LoVo (cell line): ENCODE measurements at places on chromosomes 1 and 21.
A peak's percentile ranks its signal among the peaks of the same experiment; 100 is the strongest.

DNA sequence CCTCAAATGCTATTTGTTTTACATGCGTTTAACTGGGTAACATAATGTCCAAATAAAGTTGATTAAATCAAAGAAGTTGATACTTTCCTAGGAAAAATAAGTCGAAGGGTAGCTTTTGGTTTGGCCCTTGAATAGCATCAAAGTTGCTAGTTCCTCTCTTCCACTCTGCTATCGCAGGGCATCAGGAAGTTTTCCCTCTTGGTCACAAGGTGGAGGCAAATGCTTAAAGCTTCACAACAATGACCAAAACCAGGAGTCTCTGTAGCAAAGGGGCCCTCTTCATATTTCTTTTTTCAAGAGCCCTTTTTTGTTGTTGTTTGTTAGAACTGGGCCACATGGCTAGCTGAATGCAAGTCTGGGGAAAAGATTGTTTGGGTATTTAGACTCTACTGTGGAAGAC lies 668.4 kb downstream of the KCNT2 start:
- no peak for DNase-seq

GRCh38 chr1:8392522-8392921 lies 74.6 kb downstream of the SLC45A1 start:
- DNase-seq = no peak

DNA sequence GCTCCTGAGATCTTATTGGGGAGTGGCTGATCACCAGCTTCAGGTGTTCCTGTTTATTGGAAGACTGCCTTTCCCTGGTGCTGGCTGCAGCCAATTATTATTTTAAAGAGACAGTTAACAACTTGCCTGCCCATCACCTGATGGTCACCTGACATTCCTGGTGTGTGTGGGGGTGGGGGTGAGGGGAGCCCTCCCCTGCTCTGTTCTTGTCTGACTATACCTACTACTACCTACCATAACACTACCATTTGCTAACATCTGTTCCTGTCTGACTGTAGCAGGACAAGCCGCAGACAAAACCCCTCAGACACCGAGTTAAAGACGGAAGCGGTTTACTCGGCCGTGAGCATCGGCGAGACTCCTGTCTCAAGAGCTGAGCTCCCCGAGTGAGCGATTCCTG lies 54.9 kb upstream of the NBPF3 start:
- no peak for DNase-seq

DNA sequence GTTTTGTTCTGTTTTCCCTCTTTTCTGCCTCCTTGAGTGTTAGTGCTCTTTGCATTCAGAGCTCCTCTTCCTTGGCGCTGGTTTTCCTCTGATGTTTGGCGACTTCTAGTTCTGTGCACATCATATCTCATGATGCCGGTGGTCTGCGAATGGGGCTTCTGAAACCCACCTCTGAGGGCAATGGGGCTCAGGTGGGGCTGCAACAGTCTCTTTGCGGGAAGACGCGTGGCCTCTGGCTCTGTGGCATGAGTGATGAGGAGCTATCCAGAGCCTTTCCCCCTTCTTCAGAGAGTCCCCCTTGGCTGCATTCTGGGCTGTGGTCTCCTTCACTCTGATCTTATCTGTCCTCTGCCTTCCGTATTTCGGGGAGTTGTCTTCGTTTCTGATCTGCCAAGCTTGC lies 39.0 kb downstream of the TNFRSF8 start:
- no peak for DNase-seq

GRCh38 chr1:94247138-94248094 lies 10.0 kb upstream of the ARHGAP29 start:
- DNase-seq = peak; percentile 89

DNA sequence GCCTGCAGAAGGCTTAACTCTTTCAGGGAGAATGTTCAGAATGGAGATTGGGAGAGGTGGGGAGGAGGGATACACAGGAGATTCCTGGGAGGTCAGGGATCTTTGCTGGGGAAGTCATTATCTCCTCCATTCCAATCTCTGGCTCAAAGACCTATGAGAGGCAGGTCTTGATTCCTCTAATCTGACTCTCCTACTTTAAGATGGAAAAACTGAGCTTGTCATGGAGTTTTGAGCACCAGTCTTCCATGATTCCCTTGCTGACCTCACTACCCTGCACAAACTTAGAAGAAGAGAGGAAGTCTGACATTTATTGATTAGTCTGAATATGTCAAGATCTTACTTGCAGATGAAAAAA lies 41.5 kb upstream of the SYNC start:
- DNase-seq = no peak

DNA sequence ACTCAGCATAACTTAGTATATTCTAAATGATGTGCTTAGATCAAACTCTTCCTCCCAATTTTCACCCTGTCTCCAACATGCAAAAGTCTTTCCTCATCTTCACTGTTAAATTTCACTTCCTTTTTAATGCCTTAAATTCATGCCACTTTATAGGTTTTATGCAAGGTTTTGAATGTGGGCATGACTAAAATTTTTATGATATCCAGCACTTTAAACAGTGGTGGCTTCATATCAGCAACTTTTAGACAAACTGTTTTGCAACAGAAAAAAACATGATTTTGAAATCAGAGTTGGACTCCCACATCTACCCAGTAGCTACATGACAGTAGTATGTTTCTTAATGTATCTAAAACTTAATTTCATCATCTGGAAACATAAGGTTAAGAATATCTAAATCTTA lies 84.7 kb upstream of the ZP4 start:
- DNase-seq = no peak

DNA sequence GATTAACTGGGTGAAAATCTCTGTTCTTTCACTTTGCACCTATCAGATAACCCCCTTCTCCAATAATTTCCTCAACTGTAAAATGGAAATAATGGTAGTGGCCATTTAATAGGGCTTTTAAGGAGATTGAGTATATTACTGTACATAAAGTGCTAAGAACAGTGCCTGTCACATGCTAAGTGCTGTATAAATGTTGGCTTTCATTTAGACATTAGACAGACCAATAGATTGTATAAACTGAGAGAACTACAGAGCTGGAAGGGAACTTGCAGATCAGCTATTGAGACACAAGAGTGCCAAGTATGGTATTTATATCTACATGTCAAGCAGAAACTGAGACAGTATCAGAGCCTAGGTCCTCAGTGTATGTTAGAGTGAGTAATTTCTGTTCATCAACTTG lies 934.7 kb downstream of the PLA2G4A start:
- no peak for DNase-seq

DNA sequence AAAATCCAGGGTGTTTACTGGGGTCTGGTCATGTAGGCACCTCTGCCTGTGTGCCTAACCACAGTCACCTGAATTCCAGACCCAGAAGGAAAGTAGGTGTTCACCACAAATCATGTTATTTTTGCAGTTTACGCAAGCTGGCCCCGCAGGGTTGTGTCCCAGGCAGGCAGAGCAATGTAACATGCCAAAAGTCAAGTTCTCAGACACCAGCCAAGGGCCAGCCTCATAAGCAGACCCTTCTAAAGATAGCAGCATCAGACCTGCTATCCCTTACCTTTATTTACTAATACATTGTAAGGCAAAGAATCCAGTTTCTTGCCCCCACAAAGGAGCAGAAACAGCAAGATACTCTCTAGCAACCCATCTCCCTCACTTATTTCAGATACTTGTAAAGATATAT lies 83.0 kb downstream of the GPR161 start:
- DNase-seq = no peak

GRCh38 chr1:85274969-85275453 lies 1.4 kb downstream of the BCL10 start:
- DNase-seq = peak; percentile 81

DNA sequence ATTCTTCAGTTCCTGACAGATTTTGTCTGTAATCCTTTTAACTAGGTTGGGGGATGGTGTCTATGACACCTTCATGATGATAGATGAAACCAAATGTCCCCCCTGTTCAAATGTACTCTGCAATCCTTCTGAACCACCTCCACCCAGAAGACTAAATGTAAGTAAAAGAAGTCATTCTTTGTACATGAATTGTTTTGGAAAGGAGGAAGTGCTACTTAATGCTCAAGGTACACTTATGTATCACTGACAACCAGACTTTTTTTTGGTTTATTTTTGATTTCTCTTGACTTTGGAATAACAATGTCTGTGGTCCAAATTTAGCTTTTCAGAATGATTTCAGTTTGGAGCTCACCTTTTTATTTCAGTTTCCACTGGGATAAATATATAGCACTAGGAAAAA lies 2.3 kb downstream of the DYRK3 start:
- no peak for DNase-seq

GRCh38 chr1:47906527-47907176 lies 90.5 kb downstream of the TRABD2B start:
- no peak for DNase-seq

DNA sequence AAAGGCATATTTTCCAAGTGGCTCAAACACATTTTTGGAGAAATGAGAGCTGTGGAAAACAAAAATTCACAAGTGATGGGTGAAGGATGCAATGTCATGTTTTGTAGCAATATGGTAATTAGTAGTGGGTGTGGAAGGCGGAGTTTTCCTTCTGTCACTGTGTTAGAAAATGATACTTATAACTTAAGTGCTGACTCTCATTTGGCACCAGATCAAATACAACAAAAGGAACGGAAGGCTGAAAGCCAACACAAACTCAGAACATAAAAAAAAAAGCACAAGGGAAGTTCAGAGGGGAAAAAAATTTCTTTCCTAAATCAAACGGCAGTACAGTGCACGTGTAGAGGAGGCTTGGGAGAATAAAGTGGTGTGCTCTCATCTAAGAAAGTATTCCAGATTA lies at the start of gene TNFSF18:
Gene TNFSF18, minus strand, starts transcription at position 77 of the 400 bp plus-strand sequence. Its CDS starts 45 bp downstream, at position 32.
- DNase-seq = peak; percentile 5

DNA sequence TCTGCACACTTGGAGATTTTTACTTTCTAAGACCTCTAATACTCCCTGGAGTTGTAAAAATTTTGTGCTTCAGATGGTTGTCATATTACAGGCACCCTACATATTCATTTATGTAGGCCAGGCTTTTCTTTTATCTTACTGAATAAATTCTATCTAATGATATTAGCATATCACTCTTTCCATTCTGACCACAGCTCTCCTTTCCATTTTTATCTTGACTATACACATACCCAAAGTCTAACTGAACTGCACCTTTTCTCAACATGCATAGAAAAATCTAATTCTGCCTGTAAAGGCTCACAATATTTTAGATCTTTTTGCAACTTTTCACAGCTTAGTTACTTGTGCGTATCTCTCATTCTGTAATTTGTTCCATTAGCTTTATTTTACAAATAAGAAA lies 52.7 kb upstream of the TSHB start:
- DNase-seq = no peak

DNA sequence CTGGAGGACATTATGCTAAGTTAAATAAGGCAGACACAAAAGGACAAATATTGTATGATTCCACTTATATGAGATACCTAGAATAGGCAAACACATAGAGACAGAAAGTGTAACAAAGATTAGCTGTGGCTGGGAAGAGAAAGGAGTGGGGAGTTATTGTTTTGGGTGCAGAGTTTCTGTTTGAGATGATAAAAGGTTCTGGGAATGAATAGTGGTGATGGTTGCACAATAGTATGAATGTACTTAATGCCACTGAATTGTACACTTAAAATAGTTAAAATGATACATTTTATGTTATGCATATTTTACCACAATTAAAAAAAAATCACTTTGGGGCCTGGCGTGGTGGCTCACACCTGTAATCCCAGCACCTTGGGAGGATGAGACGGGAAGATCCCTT lies 21.2 kb upstream of the ERO1B start:
- no peak for DNase-seq

- no peak for DNase-seq
Measured at GRCh38 chr1:173406783-173407230, 70.3 kb upstream of the PRDX6 start.

DNA sequence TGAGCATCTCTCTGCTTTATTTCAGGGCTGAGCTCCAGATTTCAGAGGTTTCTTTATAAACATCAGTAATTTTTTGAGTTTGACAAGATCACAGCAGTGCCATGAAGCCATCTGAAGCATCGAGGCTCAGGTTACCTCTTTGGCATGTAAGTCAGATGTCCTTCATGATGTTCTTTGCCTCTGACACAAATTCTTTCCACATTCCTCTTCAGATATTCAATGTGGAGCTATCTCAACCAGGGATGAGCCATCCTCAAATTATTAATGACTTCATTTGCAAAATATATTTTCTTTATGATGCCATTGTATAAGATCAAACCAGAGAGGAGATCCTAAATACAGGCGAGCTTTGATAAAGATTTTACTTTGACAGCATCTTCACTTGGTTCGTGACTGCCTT lies 256.7 kb downstream of the COL11A1 start:
- no peak for DNase-seq

DNA sequence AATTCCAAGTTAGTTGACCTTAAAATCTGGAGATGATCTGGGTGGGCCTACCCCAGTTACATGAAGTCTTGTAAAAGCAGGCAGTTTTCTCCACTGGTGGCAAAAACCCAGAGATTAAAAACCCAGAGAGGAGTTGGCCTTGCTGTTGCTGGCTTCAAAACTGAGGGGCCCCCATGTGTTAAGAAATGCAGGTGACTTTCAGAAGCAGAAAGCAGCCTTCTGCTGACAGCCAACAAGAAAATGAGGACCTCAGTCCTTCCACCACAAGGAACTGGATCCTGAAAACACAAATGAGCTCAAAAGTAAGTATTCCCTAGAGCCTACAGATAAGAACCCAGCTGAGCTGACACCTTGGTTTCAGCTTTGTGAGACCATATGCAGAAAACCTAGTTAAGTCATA lies 343.7 kb upstream of the ZRANB2 start:
- DNase-seq = no peak

DNA sequence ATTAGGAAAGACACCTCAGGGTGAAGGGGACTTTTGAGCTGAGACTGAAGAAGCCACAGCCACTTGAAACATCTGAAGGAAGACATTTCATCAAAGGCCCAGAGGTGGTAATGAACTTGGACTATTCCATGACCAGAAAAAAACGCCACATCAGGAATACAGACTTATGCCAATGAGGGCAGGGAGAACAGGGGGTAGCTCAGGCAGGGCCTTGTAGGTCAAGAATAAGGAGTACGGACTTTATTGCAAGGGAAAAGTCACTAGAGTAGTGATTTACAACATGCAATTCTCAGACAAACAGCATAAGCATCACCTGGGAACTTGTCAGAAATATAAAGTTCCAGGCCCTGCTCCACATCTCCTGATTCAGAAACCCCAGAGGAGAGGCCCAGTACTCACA lies 11.8 kb downstream of the TP53BP2 start:
- no peak for DNase-seq

DNA sequence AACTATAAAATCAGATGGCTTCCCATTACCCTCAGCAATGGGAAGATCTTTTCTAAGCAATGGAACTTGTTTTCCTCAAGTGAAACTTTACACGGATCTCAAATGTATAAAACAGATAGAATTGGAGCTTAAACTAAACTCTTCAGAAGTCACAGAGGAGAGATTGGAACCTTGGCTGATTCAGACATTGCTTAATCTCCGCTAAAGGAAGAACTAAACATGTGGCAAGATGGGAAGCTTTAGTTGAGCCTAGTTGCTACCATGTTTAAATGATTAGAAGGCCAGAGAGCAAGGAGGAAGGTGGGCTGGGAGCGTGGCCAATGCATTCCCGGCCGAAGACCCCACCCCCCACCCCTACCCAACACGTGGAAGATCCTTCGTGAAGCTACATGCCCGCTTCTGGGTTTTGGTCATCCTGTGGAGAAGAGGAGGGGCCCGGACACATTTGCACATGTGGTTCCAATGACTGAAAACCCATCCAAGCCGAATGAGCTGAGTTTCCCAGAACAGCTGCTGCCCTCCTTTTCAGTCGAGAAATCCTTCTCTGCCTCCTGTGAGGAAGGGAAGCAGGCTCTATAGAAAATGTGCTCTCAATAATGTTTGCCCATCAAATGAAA lies 164.3 kb downstream of the MIS18A start:
- DNase-seq = no peak

GRCh38 chr1:183993132-183993531 lies 44.4 kb downstream of the COLGALT2 start:
- DNase-seq = no peak

GRCh38 chr1:14142397-14143100 lies 442.6 kb downstream of the PRDM2 start:
- DNase-seq = no peak

GRCh38 chr1:188669728-188670382 lies 1807.8 kb downstream of the BRINP3 start:
- peak; percentile 4 for DNase-seq
